ENCODE measurements at places on chromosomes 16 and 17.

- no peak for DNase-seq
Measured at GRCh38 chr17:40963838-40964237, 2.9 kb downstream of the KRT39 start.

- DNase-seq = no peak
Measured at GRCh38 chr17:75500419-75501216, 14.7 kb downstream of the CASKIN2 start.

- DNase-seq = no peak
Measured at GRCh38 chr17:72460711-72461110, 339.9 kb downstream of the SOX9 start.

DNA sequence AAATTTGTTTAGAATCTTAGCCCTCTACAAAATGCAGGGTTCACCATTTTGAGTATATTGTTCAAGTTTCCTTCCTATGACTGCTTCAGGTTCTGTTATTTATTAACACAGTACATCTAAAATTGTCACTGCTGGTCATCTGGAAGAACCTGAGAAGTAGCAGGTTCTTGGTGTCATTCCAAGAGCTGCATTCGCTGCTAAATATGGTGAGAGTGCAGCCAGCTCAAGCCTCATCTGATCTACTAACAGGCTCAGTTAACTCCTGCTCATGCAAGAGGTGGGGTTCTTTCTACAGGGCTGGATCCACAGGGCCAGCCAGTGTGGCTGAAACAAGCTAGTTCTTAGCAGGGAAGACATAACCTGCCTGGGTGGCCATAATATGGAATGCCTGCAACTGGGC lies 1946.1 kb downstream of the TP53TG3F start:
- no peak for DNase-seq

DNA sequence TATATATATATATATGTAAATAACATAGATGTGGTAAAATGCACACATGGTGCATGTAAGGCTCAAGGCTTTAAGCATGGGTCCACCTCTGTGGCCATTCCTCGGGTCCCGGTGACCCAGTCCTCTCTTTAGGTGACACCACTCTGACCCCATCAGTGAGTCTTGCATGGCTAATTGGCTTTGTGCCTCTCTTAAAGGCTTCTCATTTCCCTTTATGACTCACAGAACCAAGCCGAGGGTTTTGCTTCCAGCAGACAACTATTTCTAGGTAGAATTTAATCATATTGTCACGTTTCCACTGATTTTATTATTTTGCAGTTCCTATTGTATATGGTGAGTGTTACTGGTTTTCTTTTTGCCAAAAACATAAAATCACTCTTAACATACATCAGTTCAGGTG lies 59.7 kb downstream of the PLCG2 start:
- no peak for DNase-seq

DNA sequence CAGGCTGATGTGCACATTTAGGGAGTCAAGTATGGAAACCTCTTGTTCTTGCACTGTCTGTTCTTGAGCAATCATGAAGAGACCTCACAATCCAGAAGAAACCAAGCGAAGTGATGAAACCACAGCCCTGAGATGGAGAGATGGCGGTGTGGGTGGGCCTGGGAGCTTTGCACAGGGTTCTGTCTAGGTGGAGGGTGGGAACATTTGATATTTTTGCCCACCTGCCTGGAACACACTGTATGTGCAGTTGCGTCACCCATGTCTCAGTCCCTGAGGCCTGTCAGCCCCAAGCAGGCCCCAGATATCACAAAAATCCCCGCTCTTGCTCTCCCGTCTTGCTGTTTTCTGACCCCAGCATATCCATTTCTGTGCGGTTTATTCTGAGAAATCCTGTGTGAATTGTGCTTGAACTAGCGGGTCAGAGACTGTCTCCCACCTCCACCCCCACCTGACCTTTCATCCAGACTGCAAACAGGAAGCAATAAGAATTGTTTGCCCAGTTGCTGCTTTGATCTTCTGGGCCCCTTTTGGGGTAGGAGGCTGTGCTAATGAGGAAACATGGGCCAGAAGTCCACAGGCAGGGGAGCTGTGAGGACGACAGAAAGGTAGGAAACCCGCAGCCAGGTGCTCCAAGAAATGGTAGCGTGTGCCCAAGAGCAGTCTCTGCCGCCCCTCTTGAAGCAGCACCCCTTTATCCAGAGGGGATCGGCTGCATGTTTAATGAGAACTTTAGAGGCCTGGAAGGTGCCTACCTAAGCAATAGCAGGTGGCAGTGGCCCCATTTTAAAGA lies 183.8 kb downstream of the CCDC182 start:
- no peak for DNase-seq

DNA sequence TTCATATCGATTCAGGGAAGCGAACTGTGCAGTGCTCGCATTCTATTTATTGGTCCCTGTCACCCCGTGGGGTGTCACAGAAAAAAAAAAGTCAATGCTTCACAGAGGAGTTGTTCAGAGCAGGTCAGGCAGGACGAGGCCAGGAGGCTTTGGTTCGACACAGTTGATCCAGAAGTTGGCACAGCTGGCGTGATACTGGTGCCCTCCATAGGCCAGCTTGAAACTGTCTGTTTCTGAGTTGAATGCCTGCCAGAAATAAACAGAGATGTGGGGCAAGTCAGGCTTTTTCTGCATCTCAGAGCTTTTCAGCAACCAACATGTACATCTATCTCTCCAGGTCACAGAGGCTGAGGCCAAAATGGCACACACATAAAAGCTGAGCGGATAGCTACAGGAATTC lies 29.1 kb downstream of the DUSP14 start:
- DNase-seq = no peak

DNA sequence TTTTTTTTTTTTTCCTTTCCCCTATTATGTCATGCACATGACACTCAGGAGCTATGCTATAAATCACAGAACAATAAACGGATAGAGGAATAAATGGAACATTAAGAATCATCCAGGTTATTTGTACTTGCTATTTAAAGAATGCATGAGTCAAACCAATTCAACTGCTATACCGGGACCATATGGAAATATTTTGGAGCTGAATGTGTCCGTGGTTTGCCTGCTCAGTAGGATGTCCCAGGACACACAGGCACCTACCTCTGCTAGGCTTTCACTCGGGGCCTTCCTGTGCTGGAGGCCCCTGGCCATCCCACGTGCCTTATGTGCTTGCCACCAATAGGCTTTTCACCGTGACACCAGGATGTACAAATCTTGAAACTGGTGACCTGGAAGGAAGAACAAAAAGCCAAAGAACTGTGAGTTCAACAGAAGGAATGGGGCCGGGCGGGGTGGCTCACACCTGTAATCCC lies 15.3 kb upstream of the SEC14L1 start:
- DNase-seq = no peak

GRCh38 chr16:49158029-49158642 lies 123.5 kb downstream of the CBLN1 start:
- no peak for DNase-seq

- DNase-seq = no peak
Measured at GRCh38 chr17:80848449-80849102, 143.1 kb upstream of the CHMP6 start.

GRCh38 chr17:45050481-45051059 lies 862 bp downstream of the DCAKD start:
- peak; percentile 6 for DNase-seq
